ENCODE measurements at places on chromosomes 7 and 10.
A peak's percentile ranks its signal among the peaks of the same experiment; 100 is the strongest.

DNA sequence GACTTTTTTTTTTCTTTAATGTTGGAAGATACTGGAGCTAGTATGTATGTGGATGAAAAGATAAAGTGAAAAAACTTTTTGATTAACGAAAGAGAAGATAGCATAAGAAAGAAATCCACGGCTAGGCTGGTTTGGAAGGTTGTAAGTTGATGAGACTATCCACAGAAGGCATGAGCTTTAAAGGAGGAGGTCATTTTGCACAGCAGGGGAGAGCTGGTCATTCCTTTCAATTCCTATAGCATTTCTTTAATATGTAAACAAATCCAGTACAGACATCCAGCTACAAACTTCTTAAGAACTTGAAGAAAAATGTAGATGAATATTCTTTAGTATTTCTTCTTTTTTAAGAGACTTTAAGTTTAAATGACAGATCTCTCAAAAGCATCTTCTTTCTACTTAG lies 281.3 kb downstream of the CACNA2D1 start:
- no peak for DNase-seq

DNA sequence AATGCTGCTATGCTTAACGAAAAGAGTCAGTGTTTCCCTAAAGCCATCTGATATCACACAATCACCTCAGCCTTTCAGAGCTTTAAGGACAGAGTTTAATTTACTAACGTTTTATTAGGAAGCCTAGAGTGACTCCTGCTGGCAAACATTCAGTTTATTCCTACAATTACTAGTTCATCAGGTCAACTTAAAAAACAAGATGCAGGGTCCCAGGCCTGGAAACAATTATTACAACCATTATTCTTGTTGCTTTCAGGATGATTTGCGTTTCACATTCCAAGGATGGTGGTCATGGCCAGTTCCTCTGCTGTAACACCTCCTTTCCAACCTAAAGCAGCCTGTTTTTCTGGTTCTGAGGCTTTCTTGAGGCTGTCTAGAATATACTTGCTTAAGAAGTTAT lies 1.5 kb upstream of the FAM53B start:
- no peak for DNase-seq

DNA sequence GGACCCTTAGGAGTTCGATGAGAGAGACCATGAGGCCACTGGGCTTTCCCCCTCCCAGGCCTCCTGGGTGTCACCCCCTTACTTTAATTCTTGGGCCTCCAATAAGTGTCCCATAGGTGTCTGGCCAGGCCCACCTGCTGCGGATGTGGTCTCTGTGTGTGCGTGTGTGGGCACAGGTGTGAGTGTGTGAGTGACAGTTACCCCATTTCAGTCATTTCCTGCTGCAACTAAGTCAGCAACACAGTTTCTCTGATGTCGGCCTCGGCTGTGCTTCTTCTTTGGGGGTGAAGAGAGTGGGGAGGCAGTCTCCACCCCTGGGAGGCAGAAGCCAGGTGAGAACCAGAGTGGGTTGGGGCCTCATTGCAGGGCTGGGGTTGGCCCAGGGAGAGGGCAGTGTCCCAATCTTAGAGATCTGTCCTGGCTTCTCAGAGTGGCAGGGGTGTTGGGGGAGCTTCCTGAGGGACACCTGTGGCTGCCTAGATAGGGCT lies 1.5 kb downstream of the PVRIG start:
- peak; percentile 70 for DNase-seq

- DNase-seq = no peak
Observed at GRCh38 chr7:91329571-91329970, 65.3 kb downstream of the FZD1 start.

DNA sequence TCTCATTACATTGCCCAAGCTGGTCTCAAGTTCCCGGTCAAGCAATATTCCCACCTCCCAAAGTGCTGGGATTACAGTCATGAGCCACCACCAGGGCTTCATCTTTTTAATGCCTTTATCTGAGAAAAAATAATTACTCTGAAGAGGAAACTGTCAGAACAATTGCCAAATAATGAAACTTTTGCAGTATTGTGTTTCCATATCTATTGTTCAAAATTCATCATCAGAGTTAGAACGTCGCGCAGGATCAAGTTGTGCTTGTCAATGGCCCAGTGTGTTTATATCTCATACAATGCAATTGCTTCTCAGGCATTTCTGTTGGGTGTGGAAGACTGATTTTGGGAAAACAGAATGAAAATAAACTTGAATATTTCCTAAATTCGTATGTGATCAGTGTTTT lies 143.1 kb downstream of the ARID5B start:
- no peak for DNase-seq

- no peak for DNase-seq
Observed at GRCh38 chr10:98076086-98076485, 45.7 kb upstream of the CRTAC1 start.

- no peak for DNase-seq
Observed at GRCh38 chr7:12233175-12233574, 22.1 kb downstream of the TMEM106B start.

DNA sequence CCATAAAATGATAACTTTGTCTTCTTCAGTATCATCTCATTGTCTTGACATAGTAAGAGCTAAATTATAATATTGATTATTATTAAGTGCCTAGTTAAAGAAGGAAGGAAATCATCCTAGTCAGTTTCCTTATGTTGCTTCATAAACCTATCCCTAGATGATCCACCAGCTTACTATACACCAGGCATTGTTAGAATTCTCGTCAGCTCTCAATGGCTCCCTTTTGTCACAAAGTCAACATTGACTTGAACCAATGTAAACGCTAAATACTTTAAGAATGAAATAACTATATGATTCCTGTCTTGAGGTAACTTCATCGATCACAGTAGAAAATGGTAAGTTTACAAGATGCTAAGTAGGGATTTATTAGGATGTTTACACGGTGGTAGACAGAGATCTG lies 1162.9 kb downstream of the CNTNAP2 start:
- no peak for DNase-seq
